Stimulated activated CD4-positive, alpha-beta T cell treated with anti-CD3 and anti-CD28 coated beads, Interleukin-12 subunit alpha, Interleukin-12 subunit beta, amount 100 ng/mL, for 48 hours (primary cell): ENCODE measurements at places on chromosomes 3 and 15.

DNA sequence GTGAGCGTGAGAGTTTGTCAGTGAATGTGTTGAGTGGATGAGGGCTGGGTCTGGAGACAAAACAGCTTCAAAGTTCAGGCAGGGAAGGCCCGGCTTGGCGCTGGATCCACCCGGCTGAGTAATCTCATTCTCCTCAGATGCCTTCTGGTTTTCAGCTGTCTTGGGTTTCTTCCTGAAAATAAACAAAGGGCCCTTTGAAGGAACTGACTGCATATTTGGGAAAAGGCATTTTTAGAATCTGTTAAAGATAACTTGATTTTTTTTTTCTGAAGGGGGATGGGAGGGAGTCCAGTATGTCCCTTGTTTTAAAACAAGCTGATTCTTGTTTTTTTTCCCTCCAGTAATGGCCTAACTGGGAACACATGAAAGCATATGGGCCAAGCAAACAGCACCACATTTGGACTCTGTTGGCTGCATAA lies 86.4 kb downstream of the TIGIT start:
- no peak for DNase-seq

- no peak for DNase-seq
These were observed 244.2 kb downstream of the NAALADL2 start for GRCh38 chr3:175103298-175103697.

- no peak for DNase-seq
These were observed 98.1 kb downstream of the ZPLD1 start for GRCh38 chr3:102532901-102533300.

DNA sequence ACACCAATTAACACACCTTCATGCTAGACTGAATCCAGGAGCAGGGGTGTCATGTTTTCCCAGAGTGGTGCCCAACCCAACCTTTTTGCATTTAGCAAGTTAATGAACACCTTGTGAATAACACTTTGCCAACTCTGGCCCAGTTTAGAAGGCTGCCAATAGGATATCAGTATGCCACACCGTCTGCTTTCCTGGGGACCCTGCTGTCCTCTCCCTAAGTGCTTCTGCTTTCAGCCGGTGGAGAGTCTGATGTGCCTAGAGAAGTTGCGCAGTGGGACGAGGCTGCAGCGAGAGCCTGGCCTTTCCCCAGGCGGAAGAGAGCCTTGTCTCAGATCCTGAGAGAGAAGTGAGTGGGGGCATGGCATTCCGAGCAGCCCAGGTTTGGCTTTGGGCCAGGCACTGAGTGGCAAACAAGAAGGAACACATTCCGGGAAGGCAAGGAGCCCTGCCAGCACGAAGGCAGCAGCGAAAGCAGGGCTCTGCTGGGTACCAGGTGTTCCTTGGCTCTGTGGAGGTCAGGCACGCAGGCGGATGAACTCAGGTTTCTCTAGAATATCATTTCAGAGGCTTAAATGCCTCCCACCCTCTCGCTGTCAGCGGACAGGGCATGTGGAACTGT lies 36.9 kb downstream of the SENP8 start:
- no peak for DNase-seq

- DNase-seq, result no peak
These were observed 1056.8 kb downstream of the ROBO2 start for GRCh38 chr3:78096488-78097255.

DNA sequence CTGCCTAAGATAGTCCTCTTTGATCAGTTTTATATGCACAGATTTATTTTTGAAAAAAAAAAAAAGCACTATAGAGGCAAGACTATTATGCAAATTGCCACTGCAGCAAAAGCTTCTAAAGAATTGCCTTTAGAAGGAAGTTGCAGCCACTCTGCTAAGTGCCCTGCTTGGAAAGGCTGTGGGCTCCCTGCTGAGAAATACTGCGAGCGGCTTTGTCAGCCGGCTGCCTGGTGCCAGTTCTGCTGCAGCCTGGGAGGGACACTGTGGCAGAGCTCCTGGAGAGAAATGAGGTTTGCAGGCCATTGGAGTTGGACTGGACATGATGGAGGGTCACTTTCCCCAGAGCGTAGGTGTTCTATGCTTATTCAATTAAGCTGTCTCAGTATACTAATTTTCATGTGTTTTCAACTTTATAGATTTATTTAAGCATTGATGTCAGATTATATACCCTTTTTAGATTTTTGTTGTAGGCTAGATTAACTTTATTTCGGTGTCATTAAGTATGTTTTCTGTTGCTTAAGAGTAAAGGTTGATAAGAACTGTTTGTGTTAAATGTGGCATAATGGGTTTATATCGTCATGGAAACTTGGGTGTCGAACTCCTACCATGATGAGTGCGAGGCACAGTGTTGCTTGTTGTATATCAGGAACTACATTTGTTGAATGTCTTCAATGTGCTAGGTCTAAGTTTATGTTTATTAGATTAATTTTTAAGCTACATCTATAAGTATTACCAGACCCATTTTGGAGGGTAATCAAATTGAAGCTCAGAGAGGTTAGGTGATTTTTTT lies 6.6 kb downstream of the MAP2K5 start:
- no peak for DNase-seq

GRCh38 chr3:72721683-72722381 lies 126.4 kb downstream of the SHQ1 start:
- no peak for DNase-seq

- no peak for DNase-seq
These were observed 15.9 kb downstream of the SEMA3G start for GRCh38 chr3:52429031-52429430.

DNA sequence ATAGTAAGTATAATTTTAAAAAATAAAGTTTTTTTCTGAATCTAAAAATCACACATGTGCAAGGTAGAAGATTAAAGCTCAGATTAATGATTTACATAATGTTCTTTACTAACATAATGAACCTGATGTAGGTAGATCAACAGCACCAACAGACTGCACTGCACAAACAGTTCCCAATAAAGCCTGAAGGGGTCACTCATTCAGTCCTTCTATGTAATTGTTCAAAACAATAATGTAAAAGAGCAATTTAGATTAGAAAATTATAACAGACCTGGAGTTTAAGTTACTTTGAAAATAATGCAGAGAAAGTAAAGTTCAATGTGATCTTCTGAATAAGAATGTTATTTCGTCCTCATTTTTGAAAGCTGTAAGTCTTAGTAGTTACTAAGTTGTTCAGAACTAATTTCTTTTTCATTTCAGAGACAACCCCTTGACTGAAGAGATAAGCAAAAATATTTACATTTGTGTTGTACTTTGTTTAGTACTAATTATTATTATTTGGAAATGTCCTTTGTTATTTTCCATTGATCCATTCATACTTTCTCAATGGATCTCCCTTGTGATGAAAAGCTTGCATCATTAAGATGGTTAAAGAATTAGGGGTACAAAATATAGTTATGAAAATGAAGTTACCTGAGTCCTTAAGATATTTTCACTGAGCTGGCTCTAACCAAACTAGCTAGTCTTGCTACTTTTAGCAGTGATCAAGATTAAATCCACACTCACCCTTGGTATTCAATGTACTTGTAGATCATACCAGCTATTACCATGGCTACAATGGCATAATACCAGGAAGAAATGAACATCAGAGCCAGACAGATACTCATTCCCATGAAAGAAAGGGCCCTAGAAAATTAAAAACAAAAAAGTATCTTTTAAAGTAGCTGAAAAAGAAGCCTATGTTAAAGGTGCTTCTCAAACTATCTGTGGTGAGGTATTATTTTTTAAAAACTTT lies 16.8 kb downstream of the EMC4 start:
- DNase-seq, result no peak

- no peak for DNase-seq
These were observed 87.8 kb downstream of the IGF2BP2 start for GRCh38 chr3:185737020-185737419.

DNA sequence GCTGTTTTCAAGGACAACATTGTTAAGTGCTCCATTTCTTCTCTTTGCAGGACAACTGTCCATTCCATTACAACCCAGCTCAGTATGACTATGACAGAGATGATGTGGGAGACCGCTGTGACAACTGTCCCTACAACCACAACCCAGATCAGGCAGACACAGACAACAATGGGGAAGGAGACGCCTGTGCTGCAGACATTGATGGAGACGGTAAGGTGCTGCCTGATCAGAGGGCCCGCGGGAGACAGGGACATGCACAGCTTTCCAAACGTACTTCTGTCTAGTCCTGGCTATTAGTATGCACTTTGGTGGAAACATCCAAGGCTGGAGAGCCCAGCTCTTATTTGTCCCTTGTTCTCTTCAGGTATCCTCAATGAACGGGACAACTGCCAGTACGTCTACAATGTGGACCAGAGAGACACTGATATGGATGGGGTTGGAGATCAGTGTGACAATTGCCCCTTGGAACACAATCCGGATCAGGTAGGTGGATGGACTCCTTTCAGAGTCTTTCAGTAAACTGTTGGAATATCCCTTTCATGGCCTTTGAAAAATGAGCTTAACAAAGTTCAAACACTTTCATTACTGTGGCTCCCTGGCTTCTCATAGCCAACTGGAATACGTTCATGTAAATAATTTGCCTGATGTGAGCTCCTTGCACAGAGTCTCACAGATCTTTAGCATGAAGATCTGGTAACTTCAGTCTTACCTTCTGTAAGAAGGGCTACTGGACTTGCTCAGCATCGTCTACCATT lies 10.4 kb downstream of the THBS1 start:
- no peak for DNase-seq

DNA sequence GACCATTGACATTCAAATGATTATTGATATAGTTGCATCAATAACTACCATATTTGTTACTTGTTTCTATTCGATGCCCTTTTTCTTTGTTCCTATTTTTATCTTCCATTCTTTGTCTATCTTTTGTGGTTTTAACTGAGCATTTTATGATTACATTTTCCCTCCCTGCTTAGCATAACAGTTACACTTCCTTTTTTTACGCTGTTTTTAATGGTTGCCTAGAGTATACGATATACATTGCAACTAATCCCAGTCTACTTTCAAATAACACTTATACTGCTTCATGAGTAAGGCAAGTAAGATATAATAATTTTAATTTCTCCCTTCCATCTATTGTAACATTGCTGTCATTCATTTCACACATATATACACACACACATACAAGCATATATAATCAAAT lies 26.3 kb downstream of the COL6A6 start:
- DNase-seq, result no peak

- no peak for DNase-seq
These were observed 126.0 kb downstream of the IMPG2 start for GRCh38 chr3:101194392-101194791.
